ENCODE measurements at places on chromosomes 12 and 14.
A peak's percentile ranks its signal among the peaks of the same experiment; 100 is the strongest.

DNA sequence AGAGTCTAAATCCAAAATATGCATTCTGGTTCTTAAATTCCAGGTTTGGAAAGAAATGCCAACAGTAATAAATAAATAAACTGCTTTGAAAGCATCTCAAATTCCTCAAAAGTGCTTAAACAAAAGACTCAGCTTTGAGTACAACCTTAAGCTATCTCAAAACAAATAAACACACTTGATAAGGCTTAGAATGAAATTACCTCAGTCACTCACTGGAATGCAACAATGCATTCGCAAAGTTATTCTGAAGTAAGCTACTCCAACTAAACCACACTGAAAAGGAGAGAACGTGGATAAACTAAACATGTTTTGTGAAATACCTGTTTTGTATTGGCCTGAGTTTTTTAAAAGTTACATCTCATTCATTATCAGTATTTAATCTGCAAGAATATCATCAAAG lies 1.2 kb downstream of the SPTSSA start:
- H3K4me1 ChIP-seq, result peaks cover 27% of the 10 kb centered on the region
- H3K27me3 ChIP-seq, result no peaks in the 10 kb centered on the region
- peak overlapping the region; percentile 94 for H3K27ac ChIP-seq

DNA sequence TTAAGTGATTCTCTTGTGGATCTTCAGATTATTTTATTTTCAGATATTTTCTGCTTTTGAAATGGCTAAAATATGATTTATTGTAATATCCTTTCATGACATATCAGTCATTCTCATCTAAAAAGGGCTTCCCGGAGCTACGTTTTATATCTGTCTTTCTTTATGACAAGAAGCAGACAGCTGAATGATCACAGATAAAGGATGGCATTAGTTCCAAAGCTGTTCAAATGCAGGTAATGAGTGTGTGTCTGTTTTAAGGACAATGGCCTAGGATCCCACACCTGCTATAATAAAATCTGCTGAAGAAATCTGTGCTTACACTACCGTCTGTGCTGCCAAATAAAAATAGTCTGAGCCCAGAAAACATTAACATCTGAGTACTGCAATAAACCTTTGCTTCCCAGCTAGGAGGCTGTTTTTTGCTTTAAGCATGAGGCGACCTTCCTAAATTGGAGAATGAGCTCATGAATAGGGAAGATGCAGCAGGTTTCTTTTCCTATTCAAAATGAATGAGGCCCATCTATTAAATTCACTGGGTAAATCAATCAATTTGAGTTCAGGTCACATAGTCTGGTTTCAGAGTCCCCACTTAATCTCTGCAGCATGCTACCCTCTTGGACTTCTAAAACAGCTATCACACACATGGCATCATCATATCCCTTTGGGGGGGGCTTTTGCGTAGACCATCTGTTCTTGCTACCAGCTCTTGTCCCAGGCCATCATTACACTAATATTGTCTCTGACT lies 498.5 kb downstream of the NELL2 start:
- H3K36me3 ChIP-seq, result no peaks in the 10 kb centered on the region
- H3K4me1 ChIP-seq, result peaks cover 11% of the 10 kb centered on the region
- no peaks in the 10 kb centered on the region for H3K27me3 ChIP-seq
- no peak overlapping the region for H3K27ac ChIP-seq
- no peak overlapping the region for H3K4me3 ChIP-seq
- no peak for DNase-seq

GRCh38 chr12:65490250-65490649 lies 211.8 kb downstream of the MSRB3 start:
- H3K36me3 ChIP-seq, result peaks cover 2% of the 10 kb centered on the region
- H3K27ac ChIP-seq, result no peak overlapping the region
- H3K4me3 ChIP-seq, result no peak overlapping the region
- no peaks in the 10 kb centered on the region for H3K27me3 ChIP-seq
- peaks cover 23% of the 10 kb centered on the region for H3K4me1 ChIP-seq
- no peak for DNase-seq

DNA sequence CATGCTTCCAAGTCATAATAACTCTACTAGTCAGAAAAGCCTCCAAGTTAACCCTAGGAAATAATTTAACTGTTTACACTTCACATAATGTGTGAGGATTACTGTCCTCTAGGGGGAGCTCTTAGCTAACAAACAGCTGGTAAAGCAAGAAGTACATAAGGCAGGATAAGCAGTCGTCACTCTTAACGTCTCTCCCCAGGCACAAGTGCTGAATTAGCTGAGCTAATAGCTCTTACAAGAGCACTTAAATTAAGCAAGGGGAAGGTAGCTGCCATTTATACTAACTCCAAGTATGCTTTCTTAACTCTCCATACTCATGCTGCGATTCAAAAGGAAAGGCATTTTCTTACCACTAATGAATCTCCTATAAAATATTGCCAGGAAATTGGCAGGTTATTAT lies 79.3 kb upstream of the TSPAN11 start:
- no peak overlapping the region for H3K27ac ChIP-seq
- no peak for DNase-seq
- H3K36me3 ChIP-seq, result no peaks in the 10 kb centered on the region
- H3K4me1 ChIP-seq, result peaks cover 10% of the 10 kb centered on the region
- no peak overlapping the region for H3K4me3 ChIP-seq

- H3K27ac ChIP-seq, result no peak overlapping the region
- no peak overlapping the region for H3K4me3 ChIP-seq
- H3K36me3 ChIP-seq, result no peaks in the 10 kb centered on the region
- H3K4me1 ChIP-seq, result no peaks in the 10 kb centered on the region
- no peak for DNase-seq
- peaks cover 10% of the 10 kb centered on the region for H3K27me3 ChIP-seq
Observed at GRCh38 chr14:58731465-58732293, 93.9 kb downstream of the DACT1 start.

DNA sequence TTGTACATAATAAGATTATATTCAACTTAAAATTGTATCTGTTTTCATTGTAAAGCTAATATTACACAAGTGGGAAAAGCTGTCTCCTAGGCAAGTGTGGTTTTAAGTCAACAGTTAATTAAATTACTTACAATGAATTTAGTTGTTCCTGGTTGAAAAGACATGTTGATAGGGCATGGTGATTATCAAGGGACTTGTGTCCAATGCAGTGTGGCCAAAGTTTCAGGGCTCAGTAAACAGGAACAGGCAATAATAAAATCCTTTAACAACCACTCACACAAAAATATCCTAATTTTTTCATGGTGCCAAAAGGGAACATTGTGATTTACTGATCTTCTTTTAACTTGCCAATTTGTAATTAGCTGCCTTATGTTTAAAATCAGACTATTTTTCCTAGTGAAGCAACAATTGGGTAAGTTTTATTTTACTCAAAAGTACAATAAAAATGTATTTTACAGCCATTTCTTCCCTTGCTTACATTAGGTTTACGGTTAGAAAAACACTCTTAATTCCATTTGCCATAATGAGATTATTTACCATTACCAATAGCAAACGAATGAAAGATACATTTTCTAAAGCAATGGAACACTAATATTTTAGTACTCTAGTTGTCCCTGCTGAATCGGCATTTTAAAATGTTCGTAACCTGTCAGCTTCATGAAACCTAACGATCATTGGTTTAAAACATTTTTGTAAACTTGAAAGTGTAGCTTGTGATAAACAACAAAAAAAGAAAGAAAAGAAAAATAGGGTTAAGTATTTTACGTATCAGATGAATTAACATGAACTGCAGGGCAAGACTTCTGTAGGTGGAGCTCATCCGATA lies 1.8 kb upstream of the WNK1 start:
- no peaks in the 10 kb centered on the region for H3K27me3 ChIP-seq
- peak overlapping the region; percentile 29 for H3K4me3 ChIP-seq
- H3K36me3 ChIP-seq, result no peaks in the 10 kb centered on the region
- H3K4me1 ChIP-seq, result peaks cover 24% of the 10 kb centered on the region
- no peak for DNase-seq
- no peak overlapping the region for H3K27ac ChIP-seq

DNA sequence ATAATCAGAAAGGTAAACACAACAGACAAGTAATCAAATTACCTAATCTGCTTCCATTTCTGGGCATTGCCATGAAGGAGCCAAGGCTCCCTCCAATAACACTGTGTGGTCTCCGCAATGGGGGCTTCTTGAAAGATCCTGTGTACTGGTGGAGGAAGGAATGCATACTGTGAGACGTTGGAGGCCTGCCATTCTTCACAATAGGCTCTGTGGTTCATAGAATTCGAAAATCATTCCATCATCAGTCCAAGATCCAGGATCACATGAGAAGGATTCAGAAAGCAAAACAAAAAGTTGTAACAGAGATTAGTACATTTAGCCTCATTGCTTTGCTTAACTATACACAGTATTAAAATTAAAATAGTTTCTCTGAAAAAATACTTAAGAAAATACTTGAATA lies 76.3 kb downstream of the CDK17 start:
- H3K4me3 ChIP-seq, result peak overlapping the region; percentile 2
- peaks cover 27% of the 10 kb centered on the region for H3K36me3 ChIP-seq
- H3K27me3 ChIP-seq, result no peaks in the 10 kb centered on the region

DNA sequence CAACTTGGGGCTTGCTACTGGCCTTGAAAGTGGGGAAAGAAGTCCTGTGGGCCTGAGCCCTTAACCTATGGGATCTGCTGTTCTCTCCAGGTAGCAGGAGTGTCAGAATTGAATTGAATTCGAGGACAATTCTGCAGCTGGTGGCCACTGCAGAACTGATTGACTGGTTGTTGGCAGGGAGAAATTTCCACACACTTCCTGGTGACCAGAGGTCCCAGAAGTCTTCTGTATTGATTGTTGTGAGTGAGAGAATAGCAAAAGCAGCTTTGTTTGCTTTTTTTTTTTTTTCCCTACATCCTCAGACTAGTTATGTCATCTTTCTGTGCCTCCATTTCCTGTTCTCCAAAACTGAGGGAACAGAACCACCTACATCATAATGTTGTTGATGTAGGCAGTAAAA lies 64.1 kb downstream of the PRICKLE1 start:
- H3K4me1 ChIP-seq, result peaks cover 12% of the 10 kb centered on the region
- DNase-seq, result no peak
- H3K27ac ChIP-seq, result peak overlapping the region; percentile 78
- H3K4me3 ChIP-seq, result no peak overlapping the region
- no peaks in the 10 kb centered on the region for H3K27me3 ChIP-seq

DNA sequence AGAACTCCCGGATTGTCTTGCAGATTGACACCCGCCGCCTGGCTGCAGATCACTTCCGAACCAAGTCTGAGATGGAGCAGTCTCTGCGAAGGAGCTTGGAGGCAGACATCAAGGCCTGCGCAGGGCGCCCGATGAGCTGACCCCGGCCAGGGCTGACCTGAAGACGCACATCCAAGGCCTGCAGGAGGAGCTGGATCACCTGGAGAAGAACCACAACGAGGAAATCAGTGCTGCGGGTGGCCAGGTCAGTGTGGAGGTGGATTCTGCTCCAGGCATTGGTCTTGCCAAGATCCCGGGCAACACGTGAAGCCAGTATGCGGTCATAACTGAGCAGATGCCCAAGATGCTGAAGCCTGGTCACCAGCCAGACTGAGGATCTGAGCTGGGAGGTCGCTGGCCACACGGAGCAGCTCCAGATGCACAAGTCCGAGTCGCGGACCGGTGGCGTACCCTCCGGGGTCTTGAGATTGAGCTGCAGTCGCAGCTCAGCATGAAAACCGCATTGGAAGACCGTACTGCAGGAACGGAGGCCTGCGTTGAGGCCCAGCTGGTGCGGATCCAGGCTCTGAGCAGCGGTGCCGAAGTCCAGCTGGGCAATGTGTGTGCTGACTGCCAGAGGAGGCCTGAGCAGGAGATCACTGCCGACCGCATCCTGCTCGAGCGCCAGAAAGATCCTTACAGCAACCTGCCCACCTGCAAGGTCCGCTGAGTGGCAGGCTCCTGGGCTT lies 12.4 kb upstream of the A2M start:
- no peaks in the 10 kb centered on the region for H3K27me3 ChIP-seq
- DNase-seq, result no peak
- no peaks in the 10 kb centered on the region for H3K4me1 ChIP-seq
- no peak overlapping the region for H3K27ac ChIP-seq
- no peak overlapping the region for H3K4me3 ChIP-seq
- no peaks in the 10 kb centered on the region for H3K36me3 ChIP-seq

DNA sequence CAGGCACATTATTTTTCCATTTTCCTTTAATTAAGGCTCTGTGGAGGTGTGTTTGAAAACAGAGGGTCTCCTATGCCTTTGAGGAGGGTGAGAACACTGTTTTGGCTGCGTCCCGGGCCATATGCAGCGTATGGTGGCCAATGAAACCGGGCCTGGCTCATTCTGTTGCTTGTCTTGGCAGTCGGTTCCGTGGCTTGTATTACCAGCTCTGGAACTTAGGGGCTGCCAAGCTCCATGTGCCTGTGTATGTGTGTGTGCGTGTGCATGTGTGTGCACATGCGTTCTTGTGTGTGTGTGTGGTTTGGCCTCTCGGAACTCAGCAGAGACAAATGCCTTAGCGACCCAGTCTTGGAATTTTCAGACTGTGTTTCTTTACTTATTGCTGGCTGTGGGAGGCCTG lies 2.7 kb downstream of the JDP2 start:
- H3K27ac ChIP-seq, result no peak overlapping the region
- no peaks in the 10 kb centered on the region for H3K36me3 ChIP-seq
- H3K4me3 ChIP-seq, result peak overlapping the region; percentile 87
- no peak for DNase-seq

GRCh38 chr14:55881577-55882241 lies 236.5 kb upstream of the PELI2 start:
- peaks cover 6% of the 10 kb centered on the region for H3K27me3 ChIP-seq
- H3K4me3 ChIP-seq, result no peak overlapping the region
- peaks cover 5% of the 10 kb centered on the region for H3K4me1 ChIP-seq
- H3K36me3 ChIP-seq, result no peaks in the 10 kb centered on the region
- H3K27ac ChIP-seq, result no peak overlapping the region

- no peak overlapping the region for H3K4me3 ChIP-seq
- DNase-seq, result no peak
- H3K36me3 ChIP-seq, result peaks cover 3% of the 10 kb centered on the region
- no peak overlapping the region for H3K27ac ChIP-seq
- H3K27me3 ChIP-seq, result peaks cover 79% of the 10 kb centered on the region
Observed at GRCh38 chr12:132429946-132430643, 59.9 kb upstream of the FBRSL1 start.

DNA sequence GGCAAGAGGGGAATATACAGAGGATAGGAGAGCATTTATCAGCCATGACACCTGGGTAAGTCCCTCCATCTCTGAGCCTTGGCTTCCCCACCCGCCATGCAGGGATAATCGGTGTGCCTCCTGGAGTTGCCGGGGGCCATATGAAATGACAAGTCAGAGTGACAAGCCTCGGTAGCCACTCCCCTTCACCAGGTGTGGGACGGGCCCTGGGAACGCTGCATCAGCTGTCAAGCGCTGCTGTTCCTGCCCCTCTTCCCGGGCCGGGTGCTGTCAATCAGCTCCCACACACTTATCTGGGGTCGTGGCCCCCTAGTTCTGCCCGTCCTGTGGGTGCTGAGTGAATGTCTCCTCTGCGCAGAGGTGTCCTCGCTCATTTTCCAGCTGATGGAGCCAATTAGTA lies 57.2 kb downstream of the MVK start:
- no peak overlapping the region for H3K4me3 ChIP-seq
- H3K27ac ChIP-seq, result no peak overlapping the region
- no peak for DNase-seq

GRCh38 chr12:122724641-122725243 lies 5.9 kb downstream of the HCAR1 start:
- peaks cover 4% of the 10 kb centered on the region for H3K4me1 ChIP-seq
- no peak overlapping the region for H3K4me3 ChIP-seq
- H3K27me3 ChIP-seq, result no peaks in the 10 kb centered on the region
- no peaks in the 10 kb centered on the region for H3K36me3 ChIP-seq
- no peak overlapping the region for H3K27ac ChIP-seq
- DNase-seq, result no peak

All from neural crest cell (in vitro differentiated cells).